ENCODE measurements at places on chromosomes 1 and 21. TPM values are rescaled to one million over a fixed set of nuclear protein-coding genes. Genes with fewer than 3 reads are reported as not detected.

- no peak for DNase-seq
Measured at GRCh38 chr1:204618148-204618760, 67.3 kb downstream of the LRRN2 start.

DNA sequence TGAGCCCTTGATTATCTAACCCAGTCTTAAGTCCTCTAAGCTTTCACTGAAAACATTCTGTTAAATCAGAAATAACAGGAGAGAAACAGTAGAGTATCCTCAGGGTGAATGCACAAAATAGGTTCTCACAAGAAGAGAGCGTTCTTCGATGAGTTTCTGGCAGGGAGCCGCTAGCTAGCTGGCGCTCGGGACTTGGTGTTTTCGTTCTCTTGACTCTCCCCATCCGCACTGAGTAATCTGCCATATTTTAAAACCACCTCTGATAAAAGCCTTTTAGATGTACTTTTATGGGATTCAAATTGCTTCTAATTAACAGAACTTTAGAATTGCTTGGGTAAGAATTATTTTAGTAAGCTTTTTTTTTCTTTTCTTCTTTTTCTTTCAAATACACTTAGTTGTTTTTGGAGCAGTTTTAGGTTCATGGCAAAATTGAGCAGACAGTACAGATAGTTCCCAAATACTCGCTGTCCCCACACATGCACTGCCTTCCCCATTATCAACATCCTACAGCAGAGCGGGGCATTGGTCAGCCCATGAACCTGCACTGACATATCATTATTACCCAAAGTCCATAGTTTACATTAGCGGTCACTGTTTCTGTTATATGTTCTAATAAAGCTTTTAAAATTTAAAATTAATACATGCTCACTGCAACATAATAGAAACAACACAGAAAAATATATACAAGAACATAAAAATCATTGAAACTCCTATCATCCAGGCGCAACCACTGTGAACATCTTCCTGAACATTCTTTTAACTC is 35.4 kb downstream of the PRDM2 start:
- DNase-seq = no peak

DNA sequence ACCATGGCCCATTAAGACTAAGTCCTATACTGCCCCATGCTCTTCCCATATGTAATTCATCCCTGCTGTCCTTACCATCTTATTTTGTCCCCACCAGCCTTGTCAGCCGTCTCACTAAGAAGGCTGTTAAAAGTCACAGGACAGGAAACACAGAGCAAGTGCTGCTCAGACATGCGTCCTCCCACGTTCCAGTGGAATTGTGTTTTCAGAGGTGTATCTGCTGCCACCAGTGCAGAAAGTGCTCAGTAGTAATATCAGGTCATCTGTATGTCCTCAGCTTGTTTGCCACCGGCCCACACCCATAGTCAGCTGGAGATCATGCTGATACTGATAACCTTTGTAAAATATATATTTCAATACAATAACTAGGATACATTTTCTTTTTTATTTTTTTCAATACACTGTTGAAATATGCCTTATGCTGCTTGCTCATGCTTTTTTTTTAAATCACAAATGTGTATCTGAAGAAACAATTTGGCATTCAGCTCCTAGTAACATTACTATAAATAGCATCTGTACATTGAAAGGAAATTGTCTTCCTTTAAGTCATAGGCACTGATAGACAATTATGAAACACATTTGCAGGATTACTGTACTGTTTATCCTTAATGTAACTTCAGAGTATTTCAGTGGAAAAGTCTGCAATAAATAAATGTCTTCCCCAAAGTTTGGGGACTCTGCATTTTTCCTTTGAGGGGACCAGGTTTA is 156.9 kb downstream of the EDEM3 start:
- no peak for DNase-seq

GRCh38 chr1:76690766-76691165 is 176.5 kb upstream of the ST6GALNAC5 start:
- no peak for DNase-seq

- DNase-seq = no peak
Measured at GRCh38 chr1:207985996-207986395, 75.1 kb upstream of the CD34 start.

- no peak for DNase-seq
Measured at GRCh38 chr1:181484821-181485220, 1.5 kb downstream of the CACNA1E start.

Gene FLG2
- total RNA-seq = not detected

Gene MATN1
- not detected for total RNA-seq

Gene SHISA4
- total RNA-seq = 148 TPM

Gene TSPAN1
- total RNA-seq = 3.2 TPM

All from psoas muscle (tissue), 8 donors.